ENCODE measurements at places on chromosomes 4 and X.
A peak's percentile ranks its signal among the peaks of the same experiment; 100 is the strongest.

DNA sequence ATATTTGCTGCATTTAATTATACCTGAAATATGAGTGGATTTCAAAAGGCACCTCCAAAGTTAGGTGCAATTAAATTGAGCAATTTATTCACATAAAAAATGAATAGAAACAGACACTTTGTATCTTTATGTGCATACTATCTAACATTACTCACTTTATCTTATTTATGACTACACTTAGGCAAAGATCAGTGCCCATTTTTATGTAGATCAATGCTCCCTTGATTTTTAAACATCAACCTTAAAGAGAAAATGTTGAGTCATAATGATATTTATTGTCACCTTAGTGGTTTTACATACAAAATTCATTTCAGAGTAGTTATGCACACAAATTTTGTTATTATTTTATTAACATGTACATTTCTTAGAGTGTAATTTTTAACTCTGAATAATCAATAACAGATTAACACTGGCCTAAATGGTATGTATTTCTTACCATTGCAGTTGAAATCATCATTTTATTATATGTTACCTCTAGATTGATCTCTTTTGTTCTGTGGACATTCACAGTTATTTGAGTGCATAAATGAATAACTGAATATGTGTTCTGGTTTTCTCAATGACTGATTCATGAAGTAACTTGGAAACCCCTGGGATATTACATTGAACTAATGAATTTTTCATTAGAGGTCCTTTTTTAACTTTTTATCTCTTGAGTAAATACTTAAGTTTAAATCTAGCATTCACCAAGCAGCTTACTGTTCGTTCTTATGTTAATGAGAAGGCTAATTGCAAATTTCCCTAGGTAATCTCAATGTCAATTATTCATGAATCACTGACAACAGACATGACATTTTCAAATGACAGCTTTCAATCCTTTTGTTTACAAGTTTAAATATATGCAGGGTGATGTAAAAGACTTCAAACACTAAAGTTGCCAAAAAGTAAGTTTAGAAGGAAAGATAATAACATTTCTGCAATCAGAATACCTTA, 1182.0 kb upstream of the PABPC4L start:
- no peak overlapping the region for H3K27ac ChIP-seq
- no peaks in the 10 kb centered on the region for H3K36me3 ChIP-seq
- no peak for DNase-seq
- no peak overlapping the region for H3K4me3 ChIP-seq
- H3K27me3 ChIP-seq = no peaks in the 10 kb centered on the region
- H3K4me1 ChIP-seq = no peaks in the 10 kb centered on the region

DNA sequence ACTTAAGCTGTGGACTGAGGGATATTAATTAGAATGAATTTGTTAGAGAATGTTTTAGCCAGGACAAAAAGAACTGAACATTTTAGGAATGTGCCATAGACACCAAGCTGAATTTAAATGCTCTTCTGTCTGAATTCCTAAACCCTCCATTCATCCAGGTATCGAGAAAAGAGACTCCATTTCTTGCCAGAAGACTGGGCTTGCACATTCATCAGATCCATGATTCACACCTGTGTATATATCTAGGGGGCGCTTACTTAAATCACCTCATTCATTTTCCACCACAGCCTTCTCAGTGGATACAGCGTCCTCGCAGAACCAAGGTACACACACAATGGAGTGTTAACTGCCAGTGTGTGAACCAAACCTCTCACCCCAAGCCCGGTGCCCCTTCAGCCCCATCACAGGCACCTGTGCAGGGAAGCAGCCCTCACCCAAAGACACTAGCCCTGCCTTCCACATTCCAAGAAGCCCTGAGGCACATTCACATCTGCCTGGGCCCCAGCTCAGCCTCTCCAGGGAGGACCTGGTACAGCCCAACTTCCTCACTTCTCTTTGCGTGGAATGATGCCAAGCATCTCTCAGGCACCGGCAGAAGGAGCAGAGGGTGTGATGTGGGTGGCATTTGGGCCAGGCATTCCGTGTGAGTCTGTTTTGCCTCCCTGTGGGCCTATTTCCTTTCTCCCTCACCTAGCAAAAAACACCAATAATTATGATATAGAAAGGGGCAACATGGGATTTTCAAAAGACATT, 35.6 kb upstream of the C1QTNF7 start:
- H3K27me3 ChIP-seq = no peaks in the 10 kb centered on the region
- no peak overlapping the region for H3K4me3 ChIP-seq
- DNase-seq = no peak
- no peak overlapping the region for H3K27ac ChIP-seq
- H3K36me3 ChIP-seq = no peaks in the 10 kb centered on the region

DNA sequence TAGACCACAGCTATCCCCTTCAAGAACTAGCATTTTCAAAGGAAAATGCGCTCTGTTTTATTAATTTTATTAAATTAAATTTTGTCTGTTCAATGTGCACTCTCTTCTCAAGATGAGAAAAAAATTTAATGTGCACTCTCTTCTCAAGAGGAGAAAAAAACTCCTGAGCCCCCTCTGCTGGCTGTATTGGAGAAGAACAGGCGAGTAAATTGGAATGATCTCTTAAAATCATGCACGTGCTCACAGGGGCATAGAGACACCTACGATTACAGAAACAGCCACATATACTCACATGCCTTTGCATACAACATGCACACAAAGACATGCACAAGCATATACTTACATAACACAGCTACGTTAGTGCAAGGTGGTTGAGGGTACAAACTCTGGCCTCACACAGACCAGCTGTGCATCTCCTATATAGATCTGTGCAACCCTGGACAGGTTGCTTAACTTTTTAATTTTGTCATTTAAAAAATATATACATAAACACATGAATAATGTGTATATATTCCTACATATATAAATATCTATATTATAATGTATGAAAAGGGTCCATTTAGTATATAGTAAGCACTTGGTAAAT, 176.2 kb upstream of the CXorf66 start:
- DNase-seq = peak; percentile 35
- no peak overlapping the region for H3K4me3 ChIP-seq
- H3K27me3 ChIP-seq = no peaks in the 10 kb centered on the region

DNA sequence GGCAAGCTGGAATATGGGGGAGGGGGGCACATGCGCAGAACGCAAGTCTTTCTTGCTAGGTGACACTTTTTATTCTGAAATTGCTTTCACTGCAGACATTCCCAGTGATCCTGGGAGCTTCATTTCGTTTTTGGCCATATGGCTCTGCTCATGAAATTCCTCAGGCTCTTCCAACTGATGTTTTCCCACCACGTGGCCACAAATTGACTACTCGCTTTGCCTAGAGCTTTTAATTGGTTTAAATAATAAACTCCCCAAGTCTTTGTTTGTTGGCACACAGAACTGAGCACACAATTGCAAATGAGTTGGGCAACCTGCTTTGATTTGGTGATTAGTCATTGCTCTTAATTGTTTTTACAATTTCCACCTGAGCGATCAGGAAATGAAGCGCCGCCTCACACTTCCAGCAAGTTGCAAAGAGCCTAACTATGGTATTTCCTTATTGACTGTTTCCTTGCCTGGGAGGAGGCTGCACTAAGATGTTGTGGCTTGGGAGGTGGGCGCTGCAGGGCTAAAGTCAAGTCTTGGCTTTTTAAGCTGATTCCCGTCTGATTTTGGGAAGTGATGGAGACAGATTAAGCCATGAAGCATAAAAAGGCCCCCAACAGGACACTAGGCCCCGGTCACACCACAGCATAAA, 282.5 kb downstream of the ZIC3 start:
- no peaks in the 10 kb centered on the region for H3K4me1 ChIP-seq
- H3K27ac ChIP-seq = no peak overlapping the region
- H3K36me3 ChIP-seq = no peaks in the 10 kb centered on the region
- no peak overlapping the region for H3K4me3 ChIP-seq
- no peaks in the 10 kb centered on the region for H3K27me3 ChIP-seq

- DNase-seq = no peak
- H3K27ac ChIP-seq = no peak overlapping the region
- no peaks in the 10 kb centered on the region for H3K4me1 ChIP-seq
- no peaks in the 10 kb centered on the region for H3K27me3 ChIP-seq
- H3K36me3 ChIP-seq = no peaks in the 10 kb centered on the region
Observed at GRCh38 chr4:28788929-28789490, 1928.4 kb downstream of the STIM2 start.

DNA sequence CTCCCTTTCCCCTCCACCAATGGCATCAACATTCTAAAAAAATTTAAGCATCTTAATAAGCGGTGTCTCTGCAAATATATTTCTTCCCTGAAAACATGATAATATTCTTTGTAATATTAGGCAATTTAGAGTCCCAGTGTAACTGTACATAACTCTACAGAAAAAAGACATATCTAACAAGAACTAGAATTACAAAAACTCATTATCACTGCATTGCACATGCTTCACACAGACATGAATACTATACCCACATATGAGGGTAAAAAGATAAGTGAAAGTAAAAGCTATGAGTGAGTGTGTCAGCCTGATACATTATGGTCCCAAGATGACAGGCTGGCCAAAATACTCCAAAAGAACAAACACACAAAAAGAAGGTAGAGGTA, 2.4 kb upstream of the FGB start:
- no peak overlapping the region for H3K27ac ChIP-seq
- no peak overlapping the region for H3K4me3 ChIP-seq
- H3K27me3 ChIP-seq = peaks cover 2% of the 10 kb centered on the region
- H3K4me1 ChIP-seq = no peaks in the 10 kb centered on the region
- DNase-seq = no peak

GRCh38 chr4:167424341-167425256, 190.3 kb upstream of the SPOCK3 start:
- H3K27ac ChIP-seq = no peak overlapping the region
- no peaks in the 10 kb centered on the region for H3K27me3 ChIP-seq
- no peak overlapping the region for H3K4me3 ChIP-seq
- H3K36me3 ChIP-seq = no peaks in the 10 kb centered on the region

- H3K36me3 ChIP-seq = no peaks in the 10 kb centered on the region
- no peaks in the 10 kb centered on the region for H3K27me3 ChIP-seq
- DNase-seq = no peak
- no peak overlapping the region for H3K4me3 ChIP-seq
- no peaks in the 10 kb centered on the region for H3K4me1 ChIP-seq
- H3K27ac ChIP-seq = no peak overlapping the region
Observed at GRCh38 chrX:110863883-110864282, 68.3 kb upstream of the CHRDL1 start.

DNA sequence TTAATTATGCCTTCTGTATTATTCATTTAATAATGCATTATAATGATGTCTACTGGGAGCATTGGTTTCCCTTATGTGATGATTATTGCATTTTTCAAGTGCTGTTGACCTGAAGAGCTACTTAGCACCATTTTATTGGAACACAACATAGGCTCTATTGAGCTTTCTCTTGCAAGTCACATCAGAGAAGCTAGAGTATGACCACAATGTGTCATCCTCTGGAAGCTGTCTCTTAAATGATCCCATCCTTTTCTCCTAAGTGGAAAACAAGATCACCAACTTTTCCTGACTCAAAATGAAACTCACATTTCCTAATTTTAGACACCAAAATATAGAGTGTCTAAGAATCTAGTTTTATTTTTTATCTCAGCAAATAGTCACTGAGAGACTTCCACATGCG, 1451.9 kb downstream of the PCDH7 start:
- no peaks in the 10 kb centered on the region for H3K36me3 ChIP-seq
- no peak overlapping the region for H3K27ac ChIP-seq
- no peaks in the 10 kb centered on the region for H3K27me3 ChIP-seq
- no peak for DNase-seq
- no peak overlapping the region for H3K4me3 ChIP-seq

GRCh38 chr4:136032391-136032790, 1499.9 kb downstream of the PCDH18 start:
- H3K4me1 ChIP-seq = no peaks in the 10 kb centered on the region
- no peak overlapping the region for H3K27ac ChIP-seq
- DNase-seq = no peak
- H3K4me3 ChIP-seq = no peak overlapping the region
- no peaks in the 10 kb centered on the region for H3K36me3 ChIP-seq
- H3K27me3 ChIP-seq = no peaks in the 10 kb centered on the region

DNA sequence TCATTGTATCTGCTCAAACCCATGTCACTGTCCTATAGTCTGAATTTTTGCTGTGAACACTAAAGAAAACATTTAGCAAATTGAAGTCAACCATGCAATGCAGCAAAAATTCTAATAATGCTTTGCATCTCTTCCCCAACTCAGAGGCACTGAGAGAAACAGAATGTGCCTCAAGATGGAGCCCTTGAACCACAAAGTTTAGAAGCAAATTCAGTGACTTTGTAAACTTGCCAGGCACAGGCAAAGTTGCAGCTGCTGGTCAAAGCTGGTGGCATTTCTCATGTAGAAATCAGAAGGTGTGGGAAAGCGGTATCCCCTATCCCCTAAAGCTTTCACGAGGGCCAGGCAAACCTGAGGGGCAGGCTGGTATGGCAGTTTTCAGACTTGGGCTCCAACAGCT, 121.7 kb upstream of the DIPK2B start:
- H3K27me3 ChIP-seq = no peaks in the 10 kb centered on the region
- no peaks in the 10 kb centered on the region for H3K4me1 ChIP-seq
- peak; percentile 26 for DNase-seq
- no peaks in the 10 kb centered on the region for H3K36me3 ChIP-seq
- H3K4me3 ChIP-seq = no peak overlapping the region

DNA sequence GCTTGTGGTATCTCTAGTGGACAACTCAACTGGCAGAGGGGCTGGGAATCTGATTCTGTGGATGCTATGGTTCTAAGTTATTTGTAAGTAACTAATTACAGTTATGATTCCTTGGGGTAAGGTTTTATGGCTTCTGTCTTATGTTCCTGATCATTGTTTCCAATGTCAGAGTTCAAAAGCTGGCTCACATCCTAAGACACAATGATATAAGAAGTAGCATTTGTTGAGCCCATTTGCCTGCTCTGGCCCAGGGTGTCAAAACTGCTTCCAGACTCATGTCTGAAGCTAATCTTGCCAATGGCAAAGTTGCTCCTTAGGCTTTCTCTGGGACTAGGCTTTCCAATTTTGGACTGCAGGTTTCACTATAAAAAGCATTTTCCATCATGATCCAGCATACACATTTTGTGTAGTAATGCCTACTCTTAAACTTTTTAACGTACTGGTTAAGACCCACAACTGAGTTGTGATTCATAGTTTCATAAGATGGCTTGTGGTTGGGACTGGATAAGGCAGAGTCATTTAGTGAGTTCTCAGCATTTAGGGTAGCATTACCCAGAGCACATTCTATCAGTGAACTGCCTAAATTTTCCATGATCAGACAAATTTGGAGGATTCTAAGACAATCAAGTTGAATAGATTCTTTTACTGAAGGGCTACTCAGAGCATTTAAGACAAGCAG, 50.0 kb downstream of the CCNI start:
- DNase-seq = no peak
- no peaks in the 10 kb centered on the region for H3K27me3 ChIP-seq
- H3K4me3 ChIP-seq = no peak overlapping the region
- H3K27ac ChIP-seq = no peak overlapping the region

GRCh38 chr4:119118397-119118796, 17.2 kb upstream of the MYOZ2 start:
- no peaks in the 10 kb centered on the region for H3K27me3 ChIP-seq
- DNase-seq = no peak
- H3K27ac ChIP-seq = no peak overlapping the region
- no peaks in the 10 kb centered on the region for H3K36me3 ChIP-seq
- H3K4me3 ChIP-seq = no peak overlapping the region

DNA sequence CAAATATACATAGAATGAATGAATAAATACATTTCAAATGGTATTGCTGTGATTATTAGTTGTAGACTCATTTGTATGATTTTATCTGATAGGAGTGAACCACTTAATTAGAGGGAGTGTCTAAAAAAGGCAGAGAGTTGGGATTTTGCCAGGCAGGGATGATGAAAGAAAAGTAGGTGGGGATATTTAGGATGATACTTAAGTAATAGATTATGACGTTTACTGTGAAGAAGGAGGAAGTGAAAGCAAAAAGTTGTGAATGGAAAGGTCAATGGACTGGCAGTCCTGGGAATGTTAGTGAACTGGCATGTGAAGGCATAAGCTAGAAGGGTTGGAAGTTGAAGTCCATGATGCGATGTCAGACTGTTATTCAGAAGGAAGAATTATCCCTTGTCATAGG, 917.1 kb downstream of the RAPGEF2 start:
- no peak for DNase-seq
- no peaks in the 10 kb centered on the region for H3K36me3 ChIP-seq
- no peaks in the 10 kb centered on the region for H3K4me1 ChIP-seq

Data from natural killer cell (primary cell).